ENCODE measurements at places on chromosomes 7 and 10. TPM values are rescaled to one million over a fixed set of nuclear protein-coding genes. Genes with fewer than 3 reads are reported as not detected.

- peaks cover 10% of the 10 kb centered on the region for H3K4me1 ChIP-seq
- no peak for DNase-seq
- no peaks in the 10 kb centered on the region for H3K27me3 ChIP-seq
- no peaks in the 10 kb centered on the region for H3K36me3 ChIP-seq
- H3K27ac ChIP-seq: no peak overlapping the region
- H3K4me3 ChIP-seq: no peak overlapping the region
These were observed 886 bp upstream of the TET1 start for GRCh38 chr10:68559251-68559650.

DNA sequence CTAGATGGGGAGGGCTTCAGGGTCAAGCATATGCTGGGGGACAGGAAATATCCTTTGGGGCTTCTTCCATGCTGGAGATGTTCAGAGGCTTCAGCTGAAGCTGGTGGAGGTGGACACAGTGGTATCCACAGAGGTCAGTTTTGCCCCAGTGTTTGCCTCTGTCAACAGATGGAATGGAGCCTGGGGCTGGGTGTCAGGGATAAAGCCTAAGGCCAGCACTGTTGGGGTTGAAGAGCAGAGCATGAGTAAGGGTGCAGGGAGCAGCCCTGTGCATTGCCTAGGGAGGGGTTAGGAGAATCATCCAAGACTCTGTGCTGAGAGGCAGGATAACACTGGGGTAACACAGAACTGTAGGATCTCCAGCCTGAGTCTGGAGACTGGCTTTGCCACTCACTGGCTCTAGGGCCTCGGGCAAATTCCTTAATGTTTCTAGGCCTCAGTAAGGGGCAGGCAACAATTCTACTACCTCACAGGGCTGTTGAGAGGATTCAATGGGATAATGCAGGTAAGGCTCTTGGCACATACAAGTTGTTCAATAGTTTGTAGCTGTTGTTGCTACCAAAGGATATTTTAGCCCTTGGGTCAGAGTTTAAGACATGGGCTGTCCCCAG is 21.8 kb upstream of the MYL7 start:
- no peaks in the 10 kb centered on the region for H3K36me3 ChIP-seq
- H3K27me3 ChIP-seq: no peaks in the 10 kb centered on the region
- no peak overlapping the region for H3K27ac ChIP-seq

- DNase-seq: no peak
- no peaks in the 10 kb centered on the region for H3K27me3 ChIP-seq
- H3K36me3 ChIP-seq: no peaks in the 10 kb centered on the region
- peaks cover 2% of the 10 kb centered on the region for H3K4me1 ChIP-seq
These were observed 14.8 kb downstream of the SAMD8 start for GRCh38 chr10:75126277-75126676.

Gene SPOCK2
- total RNA-seq: 3.0 TPM
